Activated CD4-positive, alpha-beta memory T cell treated with anti-CD3 and anti-CD28 coated beads, Interleukin-2, amount 10 ng/mL, durations not matched to agents 7 days and 5 days (primary cell): ENCODE measurements at places on chromosomes 6 and 20. TPM values are rescaled to one million over a fixed set of nuclear protein-coding genes. Genes with fewer than 3 reads are reported as not detected.

The COL21A1 gene
- total RNA-seq = not detected

The SLC22A3 gene
- total RNA-seq = not detected

The TULP1 gene
- total RNA-seq = not detected

The MUCL3 gene
- not detected for total RNA-seq

The LGSN gene
- total RNA-seq = 0.18 TPM

The RCAN2 gene
- 2.8 TPM for total RNA-seq

The FAM83B gene
- not detected for total RNA-seq

The FLRT3 gene
- total RNA-seq = not detected

The HRH3 gene
- not detected for total RNA-seq

The CD109 gene
- total RNA-seq = 15.0 TPM

The MAPK14 gene
- 71.4 TPM for total RNA-seq

The SDC4 gene
- 28.1 TPM for total RNA-seq

The CST4 gene
- total RNA-seq = not detected

The SRSF12 gene
- not detected for total RNA-seq

The C6orf118 gene
- not detected for total RNA-seq

The TRAPPC3L gene
- not detected for total RNA-seq

The CD24 gene
- total RNA-seq = not detected

The ENPP4 gene
- total RNA-seq = 8.2 TPM

The SIRPG gene
- total RNA-seq = 109 TPM

The ARHGAP40 gene
- not detected for total RNA-seq

The WFDC13 gene
- total RNA-seq = not detected

The TMX4 gene
- total RNA-seq = 80.3 TPM

The VARS2 gene
- total RNA-seq = 33.6 TPM

The EDEM2 gene
- total RNA-seq = 30.5 TPM

The SPDEF gene
- not detected for total RNA-seq

The C6orf52 gene
- total RNA-seq = 1.6 TPM

The TNFRSF21 gene
- 0.18 TPM for total RNA-seq

The SOBP gene
- total RNA-seq = 0.38 TPM

The PXDC1 gene
- total RNA-seq = 1.4 TPM

The VSX1 gene
- total RNA-seq = not detected

The GPR6 gene
- not detected for total RNA-seq

The KIF6 gene
- total RNA-seq = not detected

The RAET1L gene
- total RNA-seq = not detected

The ZSCAN31 gene
- 0.88 TPM for total RNA-seq

The PPP1R3D gene
- total RNA-seq = 10.3 TPM

The BACH2 gene
- 30.3 TPM for total RNA-seq

The IFT52 gene
- total RNA-seq = 13.3 TPM

The PRSS16 gene
- 1.6 TPM for total RNA-seq

The OR2B6 gene
- total RNA-seq = not detected

The HLA-F gene
- total RNA-seq = 318 TPM

The PCK1 gene
- total RNA-seq = not detected

The CHMP4B gene
- 86.9 TPM for total RNA-seq

The THBD gene
- not detected for total RNA-seq

The ADGRB3 gene
- total RNA-seq = not detected

The HSPA1L gene
- 3.0 TPM for total RNA-seq

The OR12D3 gene
- not detected for total RNA-seq

The EFCAB8 gene
- 0.25 TPM for total RNA-seq

The LRRN4 gene
- not detected for total RNA-seq

The OXT gene
- total RNA-seq = not detected

The TOP1 gene
- total RNA-seq = 68.0 TPM

The SPTLC3 gene
- total RNA-seq = not detected

The TREM1 gene
- total RNA-seq = not detected

The PKHD1 gene
- not detected for total RNA-seq

The ADTRP gene
- 6.0 TPM for total RNA-seq

The CDH4 gene
- 0.15 TPM for total RNA-seq

The PHACTR1 gene
- total RNA-seq = 0.53 TPM
